BE2C (cell line): ENCODE measurements at places on chromosomes 1 and 21.
A peak's percentile ranks its signal among the peaks of the same experiment; 100 is the strongest.

DNA sequence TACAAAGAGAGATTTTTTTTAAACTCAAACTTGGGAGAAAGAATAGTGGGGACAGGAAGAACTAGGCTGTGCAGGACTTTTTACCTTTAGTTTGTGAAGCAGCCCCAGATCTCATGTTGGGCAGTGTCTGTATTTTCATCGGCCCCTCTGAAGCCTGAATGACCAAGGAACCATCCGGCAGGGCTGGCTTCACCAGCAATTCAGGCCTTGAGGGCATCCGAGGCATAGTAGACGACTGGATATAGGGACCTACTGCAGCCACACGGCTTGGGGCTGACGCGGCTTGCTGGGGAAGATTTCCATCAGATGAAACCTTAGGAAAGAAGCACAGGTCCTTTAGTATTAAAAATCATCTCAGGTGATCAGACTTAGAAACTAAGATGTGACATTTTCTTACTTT lies 43.7 kb downstream of the TP53BP2 start:
- DNase-seq: no peak

- peak; percentile 45 for DNase-seq
Measured at GRCh38 chr1:203860396-203861025, 888 bp upstream of the SNRPE start.

DNA sequence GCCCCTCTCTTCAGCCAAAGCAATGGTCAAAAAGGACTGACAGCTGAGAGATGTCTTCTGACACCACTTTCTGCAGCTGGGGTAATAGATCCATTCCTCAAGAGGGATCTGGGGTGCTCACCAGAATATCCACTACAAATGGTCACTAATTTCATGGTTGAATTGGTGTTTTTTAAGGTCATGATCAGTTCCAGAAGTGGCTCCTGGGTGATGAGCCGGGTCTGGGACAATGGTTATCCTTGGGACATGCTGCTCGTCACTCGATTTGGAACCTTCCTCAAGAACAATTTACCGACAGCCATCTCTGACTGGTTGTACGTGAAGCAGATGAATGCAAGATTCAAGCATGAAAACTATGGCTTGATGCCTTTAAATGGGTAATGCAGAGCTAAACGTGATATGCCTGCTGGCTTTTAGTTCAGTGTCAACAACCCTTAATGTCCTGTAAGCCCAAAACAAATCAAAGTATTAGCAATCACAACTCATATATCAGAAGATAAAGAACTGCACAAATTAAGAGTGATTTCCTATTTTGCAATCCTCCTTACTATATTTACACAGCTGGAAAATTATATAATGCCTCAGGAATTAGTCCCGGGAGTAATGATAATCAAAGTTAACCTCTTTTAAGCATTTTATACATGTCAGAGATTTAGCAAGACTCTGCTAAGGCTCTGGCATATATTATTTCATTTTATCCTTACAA lies 20.1 kb downstream of the FMO3 start:
- DNase-seq: no peak

DNA sequence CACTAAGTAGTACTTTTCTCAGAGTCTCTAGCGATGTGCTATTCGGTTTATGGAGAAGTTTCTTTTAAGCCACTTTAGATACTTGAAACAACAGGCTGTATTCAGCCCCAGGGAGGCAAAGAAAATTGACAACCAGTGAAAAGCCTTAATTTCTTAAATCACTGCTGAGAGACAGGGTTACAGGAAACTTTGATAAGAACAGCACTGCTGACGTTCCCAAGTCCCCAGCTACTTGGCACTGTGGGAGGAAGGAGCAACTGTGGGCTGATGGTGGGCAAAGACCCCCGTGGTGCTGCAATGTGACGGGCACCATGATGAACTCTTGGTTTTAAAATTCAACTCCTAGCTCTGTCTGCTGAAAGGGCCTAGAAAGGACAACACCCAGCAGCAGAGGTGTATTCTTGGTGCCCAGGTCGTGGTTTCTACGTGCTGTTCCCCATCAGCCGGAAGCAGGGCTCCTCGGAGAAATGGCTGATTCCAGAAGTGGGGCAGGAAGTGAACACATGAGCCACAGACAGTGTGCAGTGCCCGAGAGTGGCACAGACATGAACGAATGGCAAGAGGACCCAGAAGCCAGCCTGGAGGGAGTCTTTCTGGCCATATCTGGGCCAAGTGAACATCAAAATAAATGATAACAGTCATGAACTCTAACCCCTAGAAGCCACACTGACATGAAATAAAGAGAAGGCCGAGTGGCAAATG lies 5.3 kb downstream of the PTTG1IP start:
- DNase-seq: no peak

DNA sequence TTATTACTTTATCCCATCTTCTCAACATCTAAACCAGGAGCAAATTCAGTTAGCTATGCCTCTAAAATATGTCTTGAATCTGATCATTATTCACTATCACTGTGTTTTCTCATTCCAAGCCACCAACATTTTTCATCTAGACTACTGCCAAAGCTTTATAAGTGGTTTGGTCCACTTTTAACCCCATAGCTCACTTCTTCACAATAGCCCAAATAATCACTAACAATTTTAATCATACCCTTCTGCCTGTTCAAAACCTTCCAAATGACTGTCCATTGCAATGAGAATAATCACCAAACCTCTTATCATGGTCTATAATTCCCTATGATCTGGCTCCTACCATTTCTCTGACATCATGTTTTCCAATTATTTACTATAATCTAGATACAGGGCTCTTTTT lies 149.8 kb upstream of the ZNHIT6 start:
- no peak for DNase-seq

DNA sequence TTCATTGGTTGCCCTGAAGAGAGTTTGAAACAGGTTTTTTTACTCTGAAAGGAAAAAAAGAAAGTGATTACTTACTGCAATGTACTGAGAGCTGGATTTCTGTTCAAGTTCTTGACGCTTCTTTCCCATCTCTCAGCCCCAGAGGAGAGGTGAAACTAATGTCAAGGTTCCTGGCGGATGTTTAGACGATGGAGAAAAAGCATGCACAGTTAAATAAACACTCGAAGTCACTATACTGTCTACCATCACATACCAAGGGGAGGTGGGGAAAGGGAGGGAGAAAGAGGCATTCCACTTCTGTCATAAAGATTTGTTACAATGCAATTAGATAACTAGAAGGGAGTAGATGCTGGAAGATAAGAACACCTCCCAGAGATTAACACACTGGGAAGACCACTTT lies 177.0 kb upstream of the TNR start:
- DNase-seq: no peak

GRCh38 chr1:228101614-228101993 lies 1.5 kb downstream of the C1orf35 start:
- DNase-seq: no peak

DNA sequence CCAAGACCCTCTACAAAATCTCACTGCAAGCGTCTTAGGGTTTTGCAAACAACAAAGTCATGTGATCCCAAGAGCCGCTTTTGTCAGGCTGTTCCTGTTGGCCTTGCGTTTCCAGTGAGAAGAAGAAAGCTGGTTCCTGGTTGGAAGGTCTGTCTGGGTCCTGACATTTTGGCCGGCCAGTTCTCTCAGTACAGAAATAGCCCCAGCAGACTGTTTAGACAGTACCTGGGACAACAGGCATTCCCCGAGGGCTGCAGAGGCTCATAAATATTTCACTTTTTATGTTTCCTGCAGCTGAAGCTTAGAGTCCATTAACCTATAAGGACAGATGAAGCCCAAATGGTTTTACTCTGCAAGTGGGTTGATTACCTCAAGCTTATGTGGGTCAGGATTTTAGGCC lies 8.6 kb downstream of the GPR137B start:
- DNase-seq: no peak

DNA sequence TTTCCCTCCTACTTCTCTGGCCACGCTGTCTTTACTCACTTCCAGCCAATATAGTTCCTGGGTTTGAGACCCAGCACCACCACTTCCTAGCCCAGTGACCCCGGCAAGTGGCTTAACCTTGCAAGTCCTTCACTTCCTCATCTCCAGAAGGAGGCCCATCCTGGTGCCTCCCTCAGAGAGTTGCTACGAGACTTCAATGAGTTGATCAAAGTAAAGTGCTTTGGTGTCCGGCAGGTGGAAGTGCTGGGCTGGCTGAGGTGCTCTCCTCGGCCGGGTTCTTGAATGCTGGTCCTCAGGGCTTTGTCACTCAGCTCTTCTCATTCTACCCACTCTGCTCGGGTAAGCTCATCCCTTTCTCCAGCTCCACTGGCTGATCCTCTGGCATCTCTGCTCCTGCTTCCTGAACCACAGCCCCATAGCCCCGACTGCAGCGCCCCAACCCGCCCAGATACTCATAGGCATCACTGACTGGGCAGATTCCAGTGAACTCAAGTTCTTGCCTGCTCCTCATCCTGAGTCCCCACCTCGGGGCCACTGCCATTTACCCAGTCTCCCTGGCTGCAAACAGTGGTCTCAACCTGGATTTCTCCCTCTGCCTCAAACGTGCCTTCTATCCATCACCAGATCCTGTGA lies 75.8 kb upstream of the WNT4 start:
- DNase-seq: no peak

DNA sequence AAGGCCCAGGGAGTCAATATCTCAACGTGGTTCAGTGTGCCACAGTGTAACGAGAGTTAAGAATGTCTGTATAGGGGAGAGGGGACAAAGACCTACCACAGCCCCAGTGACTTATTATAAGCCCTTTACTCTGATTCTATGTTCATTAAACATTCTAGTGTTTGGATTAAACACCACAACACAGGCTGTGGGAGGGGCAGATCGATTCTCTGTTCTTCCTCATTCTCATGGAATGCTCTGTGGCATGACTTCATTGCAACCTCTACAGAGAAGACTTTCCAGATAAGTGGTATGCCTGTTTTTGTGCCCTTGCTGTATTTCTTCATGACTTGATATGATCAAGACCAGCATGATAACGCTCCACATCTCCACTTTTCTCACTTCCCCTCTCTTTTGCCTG lies 39.0 kb upstream of the CD5L start:
- no peak for DNase-seq

DNA sequence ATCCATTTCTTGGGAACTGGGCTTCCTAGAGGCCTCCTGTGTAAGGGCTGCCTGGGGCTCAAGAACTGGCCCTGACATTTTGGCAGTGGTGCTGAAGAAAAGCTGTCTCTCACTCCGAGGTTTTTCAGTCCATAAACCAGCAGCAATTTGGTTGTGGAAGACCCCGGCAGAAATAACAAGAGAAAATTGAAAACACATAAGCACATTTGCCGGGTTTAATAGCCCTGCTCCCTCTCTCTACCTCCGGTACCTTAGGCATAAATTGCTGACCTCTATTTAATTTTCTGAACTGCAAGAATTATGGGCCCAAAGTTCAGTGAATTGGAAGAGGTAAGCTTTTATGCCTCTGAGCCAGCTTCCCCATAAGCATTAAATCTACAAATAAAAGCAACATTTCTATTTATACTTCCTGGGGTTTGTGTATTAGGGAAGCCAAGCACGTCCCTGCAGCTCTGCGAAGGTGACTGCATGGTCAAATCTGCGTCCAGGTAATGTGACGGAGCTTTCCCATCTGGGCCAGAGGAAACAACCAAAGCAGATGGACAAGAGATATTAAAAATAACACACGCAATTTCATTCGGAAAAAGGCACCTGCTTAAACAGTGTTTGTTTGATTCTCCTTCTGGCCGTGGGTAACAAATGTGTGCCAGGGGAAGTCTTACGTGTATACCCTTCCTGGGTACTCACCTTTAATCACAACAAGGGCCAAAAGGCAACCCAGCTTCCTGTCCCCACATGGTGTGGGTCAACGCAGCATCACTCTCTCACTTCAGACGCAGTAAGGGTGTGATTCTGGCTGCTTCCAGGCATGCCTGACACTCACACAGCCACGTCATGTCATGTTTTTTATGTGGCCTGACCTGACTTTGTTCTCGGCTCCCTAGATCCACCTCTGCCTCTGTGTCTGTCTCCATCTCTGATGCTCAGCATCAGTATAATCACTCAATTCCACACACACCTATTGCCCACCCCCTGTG lies 69.2 kb downstream of the PAPPA2 start:
- DNase-seq: no peak

- no peak for DNase-seq
Measured at GRCh38 chr1:73452522-73452921, 745.5 kb downstream of the LRRIQ3 start.

GRCh38 chr1:220487297-220487820 lies 40.6 kb upstream of the MARK1 start:
- no peak for DNase-seq

DNA sequence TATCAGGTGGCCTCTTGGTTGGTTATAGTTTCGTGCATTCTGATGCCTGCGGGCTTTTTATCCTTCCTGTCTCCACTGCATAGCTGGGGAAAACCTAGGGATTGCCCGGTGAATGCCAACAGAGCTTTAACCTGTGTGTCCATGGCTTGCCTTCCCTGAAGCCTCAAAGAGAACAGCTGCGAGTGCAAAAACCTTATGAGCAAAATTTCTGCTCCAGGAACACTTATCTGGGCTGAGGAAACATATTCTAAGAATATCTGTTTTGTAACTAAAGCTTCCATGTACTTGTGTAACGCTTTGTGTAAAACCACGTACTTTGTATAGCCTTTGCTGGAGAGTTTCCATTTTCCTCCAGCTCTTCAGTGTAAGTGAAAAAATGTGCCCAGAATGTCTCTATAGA lies 7.2 kb downstream of the CNST start:
- DNase-seq: no peak

GRCh38 chr1:42753070-42753469 lies 13.0 kb upstream of the CLDN19 start:
- no peak for DNase-seq

DNA sequence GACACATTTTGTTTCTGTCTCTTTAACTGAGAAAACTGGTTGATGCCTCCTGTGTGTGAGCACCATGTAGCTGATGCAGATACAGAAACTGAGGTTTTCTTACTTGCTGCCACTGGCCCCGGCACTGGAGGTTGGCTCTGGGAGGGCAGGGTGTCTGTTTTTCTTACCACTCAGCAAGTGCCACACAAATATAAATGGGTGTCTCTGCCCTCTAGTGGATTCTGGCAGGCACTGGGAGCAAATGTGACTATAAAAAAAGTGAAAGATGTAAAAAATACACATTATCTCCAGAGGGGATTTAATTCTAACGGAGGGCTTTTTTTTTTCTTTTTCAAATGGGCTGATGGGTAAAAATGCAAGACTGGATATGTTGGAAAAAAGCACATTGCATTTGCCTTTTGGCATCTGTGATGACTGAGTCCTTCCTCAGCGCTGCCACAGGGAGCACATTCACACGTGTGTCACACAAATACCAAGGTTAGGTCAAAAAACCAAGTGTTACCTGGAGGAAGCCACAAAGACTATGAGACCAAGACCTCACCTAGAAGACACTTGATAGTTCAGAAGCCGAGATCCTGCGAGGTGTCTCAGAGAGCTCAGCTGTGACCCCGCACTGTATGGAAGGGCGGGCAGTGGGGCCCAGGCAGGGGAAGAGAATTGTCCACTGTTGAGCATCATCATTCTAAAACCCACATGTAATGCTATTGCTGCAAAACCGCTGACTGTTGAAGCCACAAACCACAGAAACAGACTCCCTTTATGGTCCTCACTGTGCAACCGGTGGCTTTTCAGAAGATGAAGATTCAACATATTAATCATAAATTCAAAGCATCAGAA lies 18.9 kb downstream of the PGBD2 start:
- DNase-seq: peak; percentile 69

DNA sequence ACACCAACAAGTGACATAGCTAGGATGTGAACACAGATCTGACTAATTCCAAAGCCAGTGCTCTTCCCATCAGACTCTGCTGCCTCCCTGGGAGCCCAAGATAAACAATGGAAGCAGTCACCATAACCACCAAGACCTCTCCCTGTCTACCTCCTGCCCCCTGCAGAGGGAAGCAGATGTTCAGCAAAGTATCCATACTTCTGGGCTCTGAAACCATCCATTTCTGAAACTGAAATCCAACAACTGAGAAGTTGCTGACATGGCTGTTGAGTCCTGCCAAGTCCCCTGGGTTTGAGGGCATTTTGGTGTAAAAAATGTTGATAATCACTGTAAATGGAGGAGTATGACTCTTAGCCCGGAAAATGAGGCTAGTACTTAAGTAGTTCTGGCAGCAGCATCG lies 102.1 kb downstream of the TYW3 start:
- no peak for DNase-seq
